ENCODE measurements at places on chromosomes 7 and 10.
A peak's percentile ranks its signal among the peaks of the same experiment; 100 is the strongest.

DNA sequence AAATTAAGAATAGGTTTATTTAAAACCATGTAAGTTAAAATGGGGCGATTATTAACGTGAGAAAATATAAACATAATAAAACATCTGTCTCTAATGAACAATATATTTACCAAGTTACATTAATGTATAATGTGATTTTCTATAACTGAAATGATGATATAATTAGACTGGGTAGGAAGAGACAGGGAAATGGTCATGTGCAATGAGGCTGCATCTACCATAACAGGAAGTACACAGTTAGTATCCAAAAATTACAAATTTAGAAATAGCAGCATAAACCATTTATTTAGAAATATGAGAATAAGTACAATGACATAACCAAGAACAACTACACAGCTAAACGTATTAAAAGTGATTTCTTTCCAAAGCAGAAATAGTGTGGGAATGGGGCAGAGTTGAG, 25.8 kb upstream of the BET1 start:
- DNase-seq: no peak

DNA sequence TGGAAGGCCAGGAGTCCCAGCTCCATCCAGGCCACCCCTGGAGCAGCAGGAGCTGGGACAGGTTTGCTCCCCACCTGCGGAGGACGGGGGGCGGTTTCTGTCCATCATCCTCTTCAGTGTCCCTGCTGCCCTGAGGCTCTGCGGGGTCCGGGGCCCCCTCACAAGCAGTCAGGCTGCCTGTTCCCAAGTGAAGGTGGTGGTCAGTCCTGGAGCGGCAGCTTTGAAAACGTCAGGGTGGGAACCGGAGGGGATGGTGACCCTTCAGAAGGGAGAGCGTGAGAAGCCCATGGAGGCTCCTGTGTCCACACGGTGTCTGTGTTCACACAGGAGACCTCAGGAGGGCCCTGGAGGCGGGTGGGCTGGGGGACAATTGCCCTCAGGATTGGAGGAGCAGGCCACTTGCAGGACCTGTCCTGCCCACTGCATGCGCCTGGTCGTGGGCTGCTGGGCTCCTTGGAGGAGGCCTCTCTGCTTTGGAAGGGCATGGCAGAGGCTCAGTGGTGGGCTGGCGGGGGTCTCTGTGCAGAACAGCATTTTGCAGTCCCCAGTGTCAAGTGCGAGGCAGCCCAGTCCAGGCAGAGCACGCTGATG, 49.3 kb upstream of the INPP5A start:
- DNase-seq: no peak

DNA sequence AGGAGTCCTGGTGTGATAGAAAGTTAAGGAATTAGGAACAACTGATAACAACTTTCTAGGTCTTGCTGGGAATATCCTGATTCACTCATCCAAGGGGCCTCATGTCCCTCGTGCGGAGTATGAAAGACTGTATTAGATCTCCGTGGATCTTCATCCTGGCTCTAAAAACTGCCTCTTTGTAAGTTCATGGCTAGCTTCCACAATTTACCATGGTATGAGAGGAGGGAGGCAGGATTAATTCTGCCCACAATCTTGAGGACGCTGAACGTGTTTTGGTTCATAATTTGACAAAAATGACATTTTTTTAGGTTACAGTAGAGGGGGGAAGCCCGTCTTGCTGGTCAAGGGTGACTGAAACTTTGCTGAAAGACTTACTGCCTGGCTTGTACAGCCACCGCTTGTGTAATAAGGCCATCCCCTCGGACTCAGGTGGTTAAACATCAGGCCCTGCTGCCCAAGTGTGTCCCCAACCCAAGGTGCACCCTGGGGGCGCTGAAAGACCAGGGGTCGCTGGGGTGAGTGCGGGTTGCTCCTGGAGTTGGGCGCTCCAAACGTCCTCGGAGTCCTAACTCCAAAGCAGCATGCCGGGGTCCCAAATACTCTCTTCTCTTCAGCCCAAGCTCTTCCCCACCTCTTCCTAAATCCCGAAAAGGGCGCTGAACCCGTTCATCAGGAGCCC, 733 bp downstream of the HIBADH start:
- no peak for DNase-seq

DNA sequence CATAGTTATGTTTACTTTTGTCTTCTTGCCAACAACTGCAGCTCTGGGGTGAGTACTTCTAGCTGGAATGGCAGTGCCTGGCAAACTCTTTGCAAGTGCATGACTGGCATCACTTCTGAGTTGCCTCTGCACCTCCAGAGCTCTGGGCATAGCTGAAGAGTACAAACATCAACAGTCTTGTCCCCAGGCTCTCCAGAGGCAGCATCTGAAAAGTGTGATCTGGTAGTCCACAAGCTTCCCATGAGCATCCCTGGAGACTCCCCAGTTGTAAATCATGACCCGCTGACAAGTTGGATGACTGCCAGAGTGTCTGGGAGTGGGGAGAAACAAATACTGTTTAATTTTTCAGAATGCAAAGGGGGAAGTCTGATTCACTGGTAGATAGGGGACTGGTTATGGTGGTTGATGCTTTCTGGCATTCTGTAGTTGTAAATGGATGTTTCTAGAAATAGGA, 138.9 kb upstream of the CDK13 start:
- DNase-seq: no peak

GRCh38 chr10:49398000-49398861, 2.3 kb upstream of the DRGX start:
- no peak for DNase-seq

- DNase-seq: no peak
Measured at GRCh38 chr10:115525141-115525540, 432.0 kb downstream of the ATRNL1 start.

DNA sequence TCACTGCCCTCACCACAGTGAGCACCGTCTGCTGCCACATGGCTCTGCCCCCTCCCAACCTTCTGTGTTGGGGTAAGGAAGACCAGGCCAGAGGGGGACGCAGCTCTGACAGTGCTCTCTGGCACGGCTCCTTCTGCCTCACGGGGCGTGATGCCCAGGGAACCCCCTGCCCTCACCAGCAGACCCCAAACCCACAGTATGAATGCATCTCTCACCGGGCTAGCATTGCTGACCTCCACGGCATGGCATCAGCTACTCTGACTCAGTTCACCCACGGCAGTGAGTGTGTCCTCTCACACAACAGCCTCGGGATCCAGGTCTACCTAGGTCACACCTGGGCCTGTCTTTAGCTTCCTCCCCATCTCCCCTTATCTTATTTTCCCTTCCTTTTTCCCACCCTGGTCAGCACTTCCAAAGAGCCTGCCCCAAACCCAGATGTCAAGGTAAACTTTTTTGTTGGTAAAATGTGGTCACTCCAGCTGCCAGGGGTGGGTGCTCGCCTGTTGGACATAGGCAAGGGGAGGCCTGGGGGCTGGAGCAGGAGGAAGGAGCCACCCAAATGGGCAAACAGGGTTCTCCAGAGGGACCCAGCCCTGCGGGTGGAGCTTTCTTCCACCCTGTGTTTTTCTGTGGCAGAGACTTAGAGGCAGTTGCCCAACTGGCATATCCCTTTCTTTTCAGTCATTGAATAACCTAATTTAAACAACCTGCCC, 4.4 kb downstream of the CALML3 start:
- DNase-seq: no peak

GRCh38 chr7:28955718-28956607, 2.2 kb downstream of the TRIL start:
- peak; percentile 11 for DNase-seq

- DNase-seq: no peak
Measured at GRCh38 chr10:59913547-59914237, 7.3 kb upstream of the CCDC6 start.

GRCh38 chr10:19819419-19820033, 3.3 kb downstream of the PLXDC2 start:
- no peak for DNase-seq

- DNase-seq: no peak
Measured at GRCh38 chr7:102463841-102464576, 654 bp downstream of the ALKBH4 start.

- DNase-seq: no peak
Measured at GRCh38 chr10:121268863-121269432, 329.3 kb downstream of the FGFR2 start.

DNA sequence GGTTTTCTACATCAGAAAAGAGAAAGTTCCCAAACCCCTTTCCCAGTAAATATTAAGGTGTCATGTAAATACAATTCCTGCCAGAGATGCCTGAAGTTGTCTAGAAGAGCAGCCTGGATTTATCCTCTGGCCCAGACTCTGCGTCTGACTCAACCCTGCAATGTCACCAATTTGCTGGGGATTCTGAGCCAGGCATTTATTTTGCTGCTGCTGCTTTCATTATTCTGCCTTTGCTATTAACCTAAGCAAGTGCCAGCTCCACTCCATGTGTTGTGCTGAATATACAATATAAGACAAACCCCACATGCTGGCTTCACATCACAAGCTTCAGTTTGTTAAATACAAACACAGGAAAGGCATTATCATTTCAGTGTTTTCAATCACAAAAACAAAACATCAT, 59.1 kb downstream of the ELAPOR2 start:
- no peak for DNase-seq

DNA sequence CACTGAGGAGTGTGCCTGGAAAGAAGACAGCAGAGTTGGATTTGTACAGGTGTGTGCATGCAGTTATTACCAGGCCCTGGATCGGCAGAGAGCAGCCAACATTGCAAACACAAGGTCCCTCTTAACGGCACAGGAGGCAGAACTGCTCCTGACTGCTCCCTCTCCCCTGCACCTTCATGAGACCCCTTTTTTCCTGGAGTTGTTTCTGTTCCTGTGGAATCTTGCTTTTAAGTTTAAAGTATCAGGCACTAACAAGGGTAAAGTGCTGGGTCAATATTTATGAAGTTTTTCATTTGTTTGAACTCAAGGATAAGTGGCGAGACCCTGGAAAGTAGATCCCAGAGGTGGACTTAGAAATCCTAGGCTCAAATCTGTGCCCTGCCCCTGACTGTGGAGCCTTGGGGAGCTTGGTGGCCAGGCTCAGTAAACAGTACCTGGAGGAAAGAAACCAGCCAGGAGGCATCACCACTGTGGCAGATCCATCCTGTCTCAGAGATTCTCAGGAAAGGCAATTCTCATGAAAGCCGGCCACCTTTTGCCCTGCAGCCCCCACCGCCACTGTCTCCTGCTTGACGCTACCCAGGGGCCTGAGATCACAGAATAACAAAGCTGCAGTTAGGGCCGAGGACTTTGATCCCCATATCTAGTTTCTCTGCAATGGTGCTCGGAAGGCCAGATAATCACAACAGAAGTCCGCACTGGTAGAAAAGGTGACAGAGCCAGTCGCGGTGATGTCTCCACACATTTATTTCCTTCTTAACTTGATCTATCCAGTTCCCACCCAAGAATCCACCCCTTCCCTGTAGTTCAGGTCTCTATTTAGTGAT, 36.7 kb downstream of the DDC start:
- no peak for DNase-seq

DNA sequence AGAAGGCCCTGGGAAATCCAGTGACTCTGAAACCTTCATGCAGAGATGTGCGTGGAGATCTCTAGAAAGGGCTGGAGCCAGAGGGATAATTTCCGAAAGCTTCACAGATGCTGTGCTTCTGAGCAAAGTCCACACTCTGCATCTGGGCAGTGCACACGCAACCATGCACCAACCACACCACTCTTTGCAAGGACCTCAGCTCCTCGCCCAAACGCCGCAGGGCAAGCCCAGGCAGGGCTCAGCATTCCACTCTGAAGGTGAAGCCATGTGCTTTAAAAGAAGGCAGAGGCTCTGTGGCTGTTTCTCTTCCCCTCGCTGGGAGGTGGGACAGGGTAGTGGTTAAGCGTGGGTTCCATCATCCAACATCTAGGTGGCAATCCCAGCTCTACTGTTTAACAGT, 48.4 kb downstream of the ASB13 start:
- DNase-seq: no peak

DNA sequence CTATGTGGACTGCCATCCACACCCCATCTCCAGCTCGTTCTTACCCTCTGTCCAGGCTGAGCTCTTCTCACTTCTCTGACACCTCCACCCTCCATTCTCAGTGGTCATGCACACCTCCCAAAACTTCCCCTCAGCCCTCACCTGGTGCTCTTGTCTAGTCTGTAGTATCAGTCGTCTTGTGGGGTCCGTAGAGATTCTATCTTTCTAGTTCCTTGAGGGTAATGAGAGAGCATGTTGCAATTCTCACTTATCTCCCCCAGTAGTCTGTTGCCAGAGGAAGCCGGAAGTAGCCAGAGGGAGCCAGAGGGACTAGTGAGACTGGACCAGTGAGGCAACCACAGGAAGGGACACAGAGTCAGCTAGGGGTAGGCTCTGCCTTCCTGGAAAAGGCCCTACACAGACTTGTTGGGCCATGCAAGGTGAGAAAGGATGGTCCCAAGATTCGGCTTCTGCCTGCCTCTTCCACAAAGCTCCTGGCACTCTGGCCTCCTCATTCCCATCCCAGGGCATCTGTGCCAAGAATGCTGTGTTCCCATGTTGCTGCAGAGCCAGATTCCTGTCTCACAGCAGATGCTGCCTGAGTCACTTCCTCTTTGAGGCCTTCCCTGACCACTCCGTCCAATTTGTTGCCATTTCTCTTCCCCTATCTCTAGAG, 50.6 kb upstream of the DUSP5 start:
- DNase-seq: no peak

- no peak for DNase-seq
Measured at GRCh38 chr10:113320211-113320610, 232.6 kb upstream of the HABP2 start.

DNA sequence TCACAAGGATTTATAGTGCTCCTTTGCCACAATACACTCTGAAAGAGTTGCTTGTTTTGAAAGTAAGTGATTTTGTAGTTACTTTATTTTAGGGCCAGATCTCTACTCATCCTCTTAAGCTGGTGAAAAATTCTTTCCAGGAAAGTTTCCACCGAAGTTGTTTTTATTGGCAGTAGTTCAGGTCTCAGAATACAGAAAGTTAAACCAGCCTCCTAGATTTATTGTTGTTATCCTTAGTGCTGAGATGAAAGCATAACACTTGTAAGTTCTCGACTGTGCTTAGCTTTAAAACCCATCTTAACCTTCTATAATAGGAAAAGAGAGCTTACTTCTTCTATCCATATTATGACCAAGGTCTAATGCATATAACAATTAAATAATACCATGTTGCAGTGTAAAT, 5.5 kb downstream of the AP3M1 start:
- DNase-seq: no peak

DNA sequence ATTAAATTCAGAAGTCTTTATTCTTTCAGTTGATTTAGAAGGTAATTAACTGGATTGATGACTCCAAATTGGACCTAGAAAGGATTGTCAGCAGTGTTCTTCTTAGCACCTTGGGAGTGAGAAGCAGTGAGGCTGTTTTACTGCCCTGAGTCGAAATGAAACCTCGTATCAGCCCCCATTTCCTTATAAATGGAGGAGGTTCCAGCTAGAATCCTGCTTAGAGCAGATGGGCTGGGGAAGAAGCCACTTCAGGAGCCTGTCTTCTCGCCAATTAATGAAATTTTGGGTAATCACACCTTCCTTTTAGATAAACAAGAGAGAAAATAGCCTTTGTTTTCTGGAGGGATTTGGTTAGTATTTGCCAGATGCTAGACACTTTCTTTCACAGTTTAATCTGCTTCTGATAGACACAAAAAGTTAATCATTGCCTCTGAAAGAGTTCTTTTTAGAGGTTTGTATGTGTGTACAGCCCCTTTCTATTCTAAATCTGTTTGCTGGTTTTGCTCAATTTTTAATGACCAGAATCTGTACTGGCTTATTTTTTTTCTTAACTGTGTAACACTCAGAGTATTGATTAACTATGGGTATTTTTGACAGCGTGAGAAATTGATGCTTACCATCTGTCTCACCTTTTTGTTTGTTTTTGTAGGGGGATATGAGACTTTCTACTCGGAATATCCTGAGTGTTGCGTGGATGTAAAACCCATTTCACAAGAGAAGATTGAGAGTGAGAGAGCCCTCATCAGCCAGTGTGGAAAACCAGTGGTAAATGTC, 4.6 kb downstream of the DUSP5 start:
- DNase-seq: no peak

Measured in NCI-H187 (cell line).